ENCODE measurements at places on chromosomes 2 and 18.

DNA sequence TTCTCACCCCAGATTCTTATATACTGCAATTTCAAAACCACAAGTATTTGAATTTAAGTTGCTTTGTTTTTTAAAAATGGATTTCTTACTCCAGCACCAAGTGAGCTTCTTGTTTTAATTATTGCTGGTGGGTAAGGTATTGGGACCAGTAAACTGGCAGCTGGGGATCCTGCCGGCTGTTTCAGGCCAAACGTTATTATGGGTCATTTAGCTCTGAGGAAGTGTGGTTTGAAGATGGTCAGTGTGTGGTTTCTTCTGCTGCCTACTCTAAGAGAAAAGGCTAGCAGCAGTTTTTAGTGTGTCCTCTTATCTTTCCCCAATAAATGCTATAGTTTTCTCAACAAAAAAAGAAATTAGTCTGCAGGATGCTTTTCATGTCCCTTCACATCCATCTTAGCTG lies 30.6 kb downstream of the CFAP221 start:
- DNase-seq, result no peak

DNA sequence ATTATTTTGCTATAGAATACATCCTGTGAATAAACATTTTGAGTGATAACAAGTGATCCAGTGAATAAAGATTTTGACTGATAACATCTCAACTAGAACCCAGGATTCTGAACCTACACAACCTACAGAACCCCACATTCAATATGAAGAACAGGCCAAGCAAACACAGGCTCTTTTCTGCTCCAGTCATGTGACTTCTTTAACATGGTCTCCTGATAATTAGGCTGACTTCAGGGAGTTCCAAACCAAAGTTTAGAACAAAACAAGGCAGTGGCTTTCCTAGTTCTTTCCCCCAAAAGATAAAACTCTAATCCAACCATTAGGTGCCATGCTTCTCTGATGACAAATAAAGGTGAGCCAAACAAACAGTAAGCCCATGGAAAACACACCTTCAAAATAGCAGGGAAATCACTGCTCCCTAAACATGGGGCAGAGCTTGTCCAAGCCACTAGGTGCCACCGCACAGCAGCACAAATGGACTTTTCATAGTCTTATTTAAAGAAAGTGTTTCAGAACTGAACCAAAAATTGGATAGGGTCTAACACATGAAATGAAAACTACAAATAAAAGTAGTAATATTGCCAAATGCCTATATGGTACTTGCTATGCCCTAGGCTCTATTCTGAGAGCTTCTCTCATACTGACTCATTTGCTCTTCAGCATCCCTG lies 95.3 kb downstream of the EVA1A start:
- no peak for DNase-seq

- no peak for DNase-seq
These were observed 62.8 kb upstream of the DTNA start for GRCh38 chr18:34647251-34647650.

DNA sequence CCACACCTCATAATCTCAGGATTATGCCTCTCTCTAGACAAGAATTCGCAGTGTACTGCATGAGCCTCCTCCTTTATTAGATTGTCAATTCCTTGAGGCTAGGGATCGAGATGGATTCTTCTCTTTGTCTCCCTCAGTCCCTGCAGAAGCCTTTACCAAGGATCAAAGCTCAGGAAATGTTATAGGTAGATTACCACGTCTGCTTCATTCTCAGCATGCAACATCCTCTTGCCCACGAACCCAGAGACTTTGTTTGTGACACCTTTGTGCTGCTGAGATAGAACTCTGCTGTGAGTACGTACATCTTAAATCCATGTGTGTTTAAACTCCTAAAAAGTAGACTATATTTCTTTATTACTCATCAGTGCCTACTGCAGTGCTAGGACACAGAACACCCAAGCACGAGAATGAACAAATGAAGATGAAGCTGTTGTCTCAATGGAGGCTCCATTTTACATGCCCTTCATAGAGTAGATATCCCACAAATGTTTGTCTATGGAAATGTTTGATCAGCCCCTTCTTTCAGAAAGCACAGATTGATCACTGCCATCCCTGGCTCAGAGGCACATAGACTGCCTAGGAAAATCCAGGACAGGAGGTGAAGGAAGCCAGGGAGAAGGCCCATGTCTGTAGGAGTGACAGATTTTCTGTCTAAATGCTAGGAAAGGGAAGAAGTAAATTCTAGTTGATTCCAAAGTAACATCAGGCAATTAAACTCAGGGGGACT lies 98.8 kb upstream of the KLHL29 start:
- no peak for DNase-seq

- DNase-seq, result no peak
These were observed 82.6 kb downstream of the C18orf54 start for GRCh38 chr18:54440292-54440691.

- no peak for DNase-seq
These were observed 9.5 kb upstream of the BCL2L11 start for GRCh38 chr2:111111101-111111755.

GRCh38 chr2:114784046-114784445 lies 341.6 kb downstream of the DPP10 start:
- no peak for DNase-seq

DNA sequence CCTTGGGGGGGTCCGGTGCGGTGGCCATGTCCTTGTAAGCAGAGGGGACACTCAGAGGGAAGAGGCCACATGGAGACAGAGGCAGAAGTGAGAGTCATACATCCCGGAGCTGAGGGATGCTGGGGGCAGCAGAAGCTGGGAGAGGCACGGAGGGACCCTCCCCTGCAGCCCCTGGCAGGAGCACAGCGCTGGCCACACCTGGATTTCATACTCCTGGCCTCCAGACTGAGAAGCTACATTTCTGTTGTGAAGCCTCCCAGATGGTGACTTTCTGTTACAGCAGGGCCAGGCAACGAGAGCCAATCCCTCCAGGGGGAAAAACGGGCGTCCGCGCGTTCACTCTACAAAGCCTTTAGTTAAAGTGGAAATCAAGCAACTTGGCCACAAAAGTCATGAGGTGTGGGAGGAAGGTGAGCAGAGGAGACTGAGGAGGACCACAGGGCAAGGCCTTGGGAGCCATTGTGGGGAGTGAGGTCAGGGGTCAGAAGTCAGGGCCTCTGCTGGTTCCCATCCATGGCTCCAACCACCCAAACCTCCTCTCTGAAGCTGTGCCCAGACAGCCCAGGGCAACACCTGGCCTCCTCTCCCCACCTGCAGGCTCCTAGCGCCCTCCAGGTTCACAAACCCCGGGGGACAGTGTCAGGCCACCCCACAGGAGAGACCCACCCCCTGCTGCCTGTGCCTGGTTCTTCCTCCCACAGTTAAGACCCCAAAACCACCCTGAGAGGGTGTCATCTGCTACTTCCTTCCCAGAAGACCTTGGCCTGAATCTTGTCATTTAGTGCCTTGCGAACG lies 4.5 kb upstream of the MBP start:
- no peak for DNase-seq
